ENCODE measurements at places on chromosomes 12 and 14.

- no peak for DNase-seq
These were observed 160.1 kb downstream of the EPS8 start for GRCh38 chr12:15629108-15629507.

- no peak for DNase-seq
These were observed 37.7 kb downstream of the SYNE2 start for GRCh38 chr14:63890553-63890952.

DNA sequence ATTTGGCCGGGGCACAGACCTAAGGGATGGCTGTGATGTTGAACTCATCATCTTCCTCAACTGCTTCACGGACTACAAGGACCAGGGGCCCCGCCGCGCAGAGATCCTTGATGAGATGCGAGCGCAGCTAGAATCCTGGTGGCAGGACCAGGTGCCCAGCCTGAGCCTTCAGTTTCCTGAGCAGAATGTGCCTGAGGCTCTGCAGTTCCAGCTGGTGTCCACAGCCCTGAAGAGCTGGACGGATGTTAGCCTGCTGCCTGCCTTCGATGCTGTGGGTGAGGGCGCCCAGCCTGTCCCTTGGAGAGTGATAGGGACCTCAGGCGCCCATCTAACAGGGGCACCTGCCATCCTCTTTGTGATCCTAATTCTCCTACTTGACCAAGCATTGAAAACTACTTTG is 12.4 kb downstream of the OAS3 start:
- no peak for DNase-seq

- peak; percentile 36 for DNase-seq
These were observed 536.3 kb upstream of the CCDC196 start for GRCh38 chr14:65949711-65950516.

DNA sequence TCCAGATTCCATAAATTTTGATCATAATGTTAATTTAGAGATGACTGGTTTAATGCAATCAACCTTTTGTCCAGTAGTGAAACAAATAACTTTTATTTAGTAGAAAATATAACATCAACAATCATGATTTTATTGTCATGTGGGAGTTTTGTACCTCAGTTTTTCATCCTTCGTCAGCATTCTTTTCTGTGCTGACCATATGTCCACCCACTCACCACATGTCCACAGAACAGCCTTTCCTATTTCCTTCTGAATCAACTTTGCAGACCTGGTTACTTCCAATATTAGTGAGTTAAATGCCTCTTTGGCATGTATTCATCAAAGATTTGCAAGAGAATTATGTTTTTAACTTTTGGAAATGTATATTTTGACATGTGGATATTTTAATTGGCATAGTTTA is 36.8 kb upstream of the CNTN1 start:
- no peak for DNase-seq

GRCh38 chr14:36449903-36450302 is 70.1 kb downstream of the NKX2-1 start:
- DNase-seq, result no peak

DNA sequence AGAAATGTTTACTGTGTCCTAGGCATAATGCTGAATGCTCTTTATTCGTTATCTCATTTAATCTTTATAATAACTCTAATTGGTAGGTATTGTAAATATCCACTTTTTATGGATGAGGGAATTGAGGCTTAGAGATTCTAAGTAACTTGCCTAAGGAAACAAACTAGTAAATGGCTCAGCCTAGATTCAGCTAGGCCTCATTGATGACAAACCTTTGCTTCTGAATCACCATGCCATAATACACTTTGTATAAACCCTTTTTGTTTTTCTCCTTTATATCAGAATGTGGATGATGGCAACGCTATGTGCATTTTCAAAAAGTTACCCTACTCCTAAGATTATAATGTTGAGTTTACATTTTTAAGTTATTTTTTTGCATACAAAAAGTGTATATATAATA is 34.0 kb downstream of the MNAT1 start:
- DNase-seq, result no peak

GRCh38 chr12:26798023-26798422 is 35.0 kb downstream of the ITPR2 start:
- DNase-seq, result no peak

GRCh38 chr12:91239481-91239880 is 56.9 kb upstream of the DCN start:
- no peak for DNase-seq

DNA sequence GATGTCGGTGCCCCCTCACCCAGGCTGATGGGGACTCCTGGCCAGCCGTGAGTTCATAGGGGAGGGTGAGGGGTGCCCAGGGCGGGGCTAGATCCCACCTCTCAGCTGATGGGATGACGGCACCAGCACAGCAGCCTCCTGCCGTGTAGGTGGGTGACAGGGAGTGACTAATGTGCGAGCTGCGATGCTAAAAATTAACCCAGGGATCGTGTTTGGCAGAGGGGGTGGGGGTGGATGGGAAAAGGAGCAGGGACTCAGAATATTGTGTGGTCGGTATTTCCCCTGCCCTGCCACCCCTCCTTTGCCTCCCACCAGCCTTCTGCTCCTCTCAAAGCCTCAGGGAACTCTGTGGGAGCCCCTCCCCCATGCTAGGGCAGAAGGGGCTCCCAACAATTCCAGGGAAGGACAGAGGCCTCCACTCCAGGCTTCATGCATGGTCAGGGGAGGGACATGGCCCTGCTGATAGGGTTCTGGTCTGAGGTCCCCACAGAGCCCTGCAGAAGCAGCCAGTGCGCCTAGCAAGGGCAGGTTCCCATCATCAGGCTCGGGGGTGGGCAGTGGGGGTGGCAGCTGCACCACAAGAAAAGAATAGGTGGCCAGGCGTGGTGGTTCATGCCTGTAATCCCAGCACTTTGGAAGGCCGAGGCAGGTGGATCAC is 12.5 kb downstream of the TAMALIN start:
- no peak for DNase-seq

GRCh38 chr12:19456176-19456575 is 16.9 kb downstream of the AEBP2 start:
- DNase-seq, result no peak

GRCh38 chr14:72290241-72290640 is 358.0 kb downstream of the RGS6 start:
- no peak for DNase-seq

DNA sequence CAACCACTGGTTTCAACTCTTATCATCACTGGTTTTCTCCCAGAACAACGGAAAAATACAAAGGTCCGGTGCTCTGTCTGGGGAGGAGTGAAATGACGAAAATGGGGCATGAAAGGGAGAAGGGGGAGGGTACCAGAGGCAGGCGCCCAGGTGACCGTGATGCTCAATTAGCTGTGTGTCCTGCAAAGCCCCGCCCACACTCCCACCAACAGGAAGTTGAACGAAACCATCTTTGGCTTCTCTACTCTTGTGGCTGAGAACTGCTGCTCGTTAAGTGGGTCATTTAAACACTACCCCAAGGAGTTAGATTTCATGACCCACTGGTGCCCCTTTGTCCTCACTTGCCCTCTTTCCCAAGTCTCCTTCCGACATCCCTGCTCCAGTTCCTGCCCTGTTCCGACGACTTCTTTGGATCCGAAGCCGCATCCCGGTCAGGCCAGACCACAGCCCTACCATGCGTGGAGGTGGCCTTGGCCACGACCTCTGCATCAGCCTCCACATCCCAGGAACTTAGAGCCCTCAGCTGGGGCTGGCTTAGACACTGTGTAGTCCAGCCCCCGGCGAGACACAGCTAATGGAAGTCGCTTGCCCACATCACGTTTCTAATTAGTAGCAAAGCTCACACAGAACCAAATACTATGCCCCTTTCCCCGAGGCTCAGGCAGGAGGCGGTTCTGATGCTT is 11.4 kb upstream of the LRTM2 start:
- no peak for DNase-seq

- DNase-seq, result no peak
These were observed 56.2 kb upstream of the PTGR2 start for GRCh38 chr14:73795466-73795865.

- no peak for DNase-seq
These were observed 134.9 kb upstream of the FRMD6 start for GRCh38 chr14:51516706-51517395.

DNA sequence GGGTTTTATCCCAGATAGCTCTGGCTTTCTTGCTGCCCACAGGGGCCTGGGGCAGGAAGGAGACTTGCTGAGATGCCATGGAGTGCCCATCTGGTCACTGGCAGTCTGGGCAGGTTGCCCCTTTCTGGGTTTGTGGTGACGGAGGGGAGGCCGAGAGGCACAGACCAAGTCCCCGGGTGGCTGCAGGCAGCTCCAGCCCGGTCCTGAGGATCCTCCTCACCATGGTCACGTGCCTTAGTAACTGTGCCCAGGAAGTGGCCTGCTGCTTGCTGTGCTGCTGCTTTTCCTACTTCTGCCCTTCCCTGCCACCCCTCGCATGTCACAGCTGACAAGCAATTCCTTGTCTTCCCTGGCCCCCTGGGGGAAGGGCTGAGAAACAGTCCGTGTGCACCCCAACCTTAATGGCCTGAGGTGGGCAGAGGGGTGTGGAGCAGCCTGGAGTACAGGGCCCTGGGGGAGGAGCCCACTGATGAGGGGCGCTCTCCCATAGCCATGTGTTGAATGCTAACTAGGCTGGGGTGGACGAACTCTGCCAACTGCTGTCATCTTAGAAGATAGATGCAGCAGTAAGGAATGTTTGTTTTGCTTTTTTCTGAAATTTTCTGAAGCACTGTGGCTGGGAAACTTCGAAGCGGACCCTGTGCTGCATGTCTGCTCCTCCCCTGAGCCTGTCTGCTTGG is 54.9 kb upstream of the SRSF5 start:
- no peak for DNase-seq

DNA sequence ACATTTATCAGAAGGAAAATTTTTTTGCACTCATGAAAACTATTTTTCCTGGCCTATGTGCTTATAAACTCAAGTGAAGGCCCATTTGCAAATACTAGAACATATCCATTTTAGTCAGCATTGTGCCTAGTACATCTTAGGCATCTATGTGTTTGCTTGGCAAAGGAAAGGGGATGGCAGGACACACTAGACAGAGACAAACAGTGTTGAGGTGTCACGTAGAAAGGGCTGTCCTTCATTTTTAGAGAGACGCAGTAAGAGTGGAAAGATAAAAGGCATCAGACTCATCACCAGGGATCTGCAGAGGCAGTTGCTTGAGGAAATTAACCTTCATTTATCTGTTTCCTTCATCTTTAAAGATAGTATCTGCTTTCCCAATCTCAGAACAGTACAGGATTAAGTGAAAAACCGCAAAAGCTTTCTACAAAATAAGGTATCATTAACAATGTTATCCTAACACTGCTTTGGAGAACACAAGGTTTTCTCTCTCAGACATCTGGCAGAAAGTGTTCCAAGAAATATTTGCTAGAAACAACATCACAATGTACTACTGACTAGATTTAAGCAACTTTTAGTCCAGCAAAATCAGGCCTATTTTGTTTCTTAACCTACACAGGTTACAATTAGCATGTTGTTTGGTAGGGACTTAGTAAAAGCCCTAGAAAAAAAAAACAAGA is 2.0 kb downstream of the YBX3 start:
- no peak for DNase-seq

- no peak for DNase-seq
These were observed 8.1 kb downstream of the KRT18 start for GRCh38 chr12:52956987-52957386.

GRCh38 chr14:51707327-51707726 is 55.6 kb downstream of the FRMD6 start:
- DNase-seq, result no peak

DNA sequence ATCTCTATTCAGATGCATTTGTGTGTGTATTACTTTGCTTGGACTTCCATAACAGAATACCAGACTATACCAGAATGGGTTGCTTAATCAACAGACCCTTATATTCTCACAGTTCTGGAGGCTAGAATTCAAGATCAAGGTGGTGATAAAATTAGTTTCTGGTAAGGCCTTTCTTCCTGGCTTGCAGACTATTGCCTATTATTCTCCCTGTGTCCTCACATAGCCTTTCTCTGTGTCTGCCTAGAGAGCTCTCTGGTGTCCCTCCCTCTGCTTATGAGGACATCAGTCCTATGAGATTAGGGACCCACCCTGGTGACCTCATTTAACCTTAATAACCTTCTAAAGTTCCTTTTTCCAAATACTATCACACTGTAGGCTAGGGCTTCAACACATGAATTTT is 106.0 kb downstream of the FAR2 start:
- DNase-seq, result no peak

- DNase-seq, result no peak
These were observed 91.9 kb upstream of the DHRS4 start for GRCh38 chr14:23861666-23862065.

GRCh38 chr12:80838708-80839107 is 99.0 kb downstream of the LIN7A start:
- DNase-seq, result no peak

GRCh38 chr14:93040982-93041381 is 74.7 kb downstream of the ITPK1 start:
- DNase-seq, result no peak

- peak; percentile 7 for DNase-seq
These were observed 835 bp downstream of the MYL6 start for GRCh38 chr12:56158926-56159461.

- no peak for DNase-seq
These were observed 35.2 kb downstream of the LGR5 start for GRCh38 chr12:71474791-71475190.

DNA sequence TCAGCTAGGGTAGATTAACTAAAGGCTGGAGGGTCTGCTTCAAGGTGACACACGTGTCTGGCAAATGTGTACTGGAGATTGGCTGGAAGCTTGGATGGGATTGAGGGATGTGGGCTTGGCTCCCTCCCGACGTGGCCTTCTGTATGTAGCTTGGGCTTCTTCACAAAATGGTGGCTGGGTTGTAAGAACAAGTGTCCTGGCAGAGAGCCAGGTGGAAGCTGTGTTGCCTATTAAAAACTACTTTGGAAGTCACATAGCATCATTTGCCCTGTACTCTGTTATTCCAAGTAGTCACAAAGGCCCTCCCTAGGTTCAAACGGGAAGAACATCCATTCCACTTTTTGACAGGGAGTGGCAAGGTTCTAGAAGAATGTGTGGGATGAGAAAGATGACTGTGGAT is 174.1 kb upstream of the PRICKLE1 start:
- DNase-seq, result no peak

DNA sequence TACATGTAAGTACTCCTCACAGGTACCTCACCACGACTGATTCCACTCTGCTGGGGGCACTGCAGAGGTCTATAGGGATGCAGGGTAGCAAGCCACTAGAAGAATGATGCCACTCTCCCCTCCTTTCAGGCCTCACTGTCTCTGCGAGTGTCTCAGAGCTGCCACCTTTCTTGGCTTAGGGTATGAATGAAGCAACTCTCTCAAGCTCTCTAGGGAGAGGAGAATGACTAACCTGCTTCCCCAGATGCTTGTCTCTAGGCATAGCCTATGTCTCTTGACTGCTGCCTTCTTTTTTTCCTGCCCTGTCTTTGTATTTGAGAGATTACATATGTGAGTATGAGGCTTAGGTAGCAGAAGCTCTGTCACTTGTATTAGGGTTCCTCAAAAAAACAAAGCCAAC is 566.5 kb upstream of the ATP2B1 start:
- no peak for DNase-seq

- no peak for DNase-seq
These were observed 6.2 kb downstream of the DTX1 start for GRCh38 chr12:113062502-113063395.

GRCh38 chr12:19485240-19485639 is 45.9 kb downstream of the AEBP2 start:
- no peak for DNase-seq

GRCh38 chr12:24860546-24860945 is 88.4 kb downstream of the BCAT1 start:
- no peak for DNase-seq

- no peak for DNase-seq
These were observed 2.8 kb downstream of the PPP1CC start for GRCh38 chr12:110739894-110740293.

- no peak for DNase-seq
These were observed 515.3 kb downstream of the SLC6A15 start for GRCh38 chr12:84397263-84397662.

- DNase-seq, result no peak
These were observed 1.4 kb downstream of the NFYB start for GRCh38 chr12:104136577-104136976.

Measured in spinal cord (tissue), 10 donors.